ENCODE measurements at places on chromosomes 6 and 20.
A peak's percentile ranks its signal among the peaks of the same experiment; 100 is the strongest.

DNA sequence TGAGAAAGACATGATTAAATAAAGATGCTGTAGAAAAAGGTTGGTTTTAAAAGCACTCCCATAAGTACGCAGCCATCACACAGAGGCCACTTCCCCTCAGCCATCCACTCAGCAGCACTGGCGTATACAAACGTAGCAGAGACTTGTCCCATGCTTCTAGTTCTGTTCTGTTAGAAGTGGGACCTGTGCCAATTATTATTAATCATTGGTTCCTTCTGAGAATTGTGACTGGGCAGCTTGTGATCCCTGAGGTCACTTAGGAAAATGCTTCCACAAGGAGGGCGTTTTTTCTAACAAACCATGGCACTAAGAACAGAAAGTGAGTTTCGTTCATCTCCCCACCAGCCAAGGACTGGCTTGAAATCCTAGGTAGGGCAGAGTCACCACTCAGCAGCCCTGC is 53.9 kb downstream of the FAM120B start:
- DNase-seq = no peak

GRCh38 chr20:22560817-22561216 is 23.6 kb downstream of the FOXA2 start:
- peak; percentile 66 for DNase-seq

- no peak for DNase-seq
Measured at GRCh38 chr6:155955038-155955437, 499.4 kb upstream of the NOX3 start.

- no peak for DNase-seq
Measured at GRCh38 chr20:17507531-17507930, 23.6 kb downstream of the BFSP1 start.

GRCh38 chr6:12595161-12595811 is 121.3 kb upstream of the PHACTR1 start:
- DNase-seq = no peak

DNA sequence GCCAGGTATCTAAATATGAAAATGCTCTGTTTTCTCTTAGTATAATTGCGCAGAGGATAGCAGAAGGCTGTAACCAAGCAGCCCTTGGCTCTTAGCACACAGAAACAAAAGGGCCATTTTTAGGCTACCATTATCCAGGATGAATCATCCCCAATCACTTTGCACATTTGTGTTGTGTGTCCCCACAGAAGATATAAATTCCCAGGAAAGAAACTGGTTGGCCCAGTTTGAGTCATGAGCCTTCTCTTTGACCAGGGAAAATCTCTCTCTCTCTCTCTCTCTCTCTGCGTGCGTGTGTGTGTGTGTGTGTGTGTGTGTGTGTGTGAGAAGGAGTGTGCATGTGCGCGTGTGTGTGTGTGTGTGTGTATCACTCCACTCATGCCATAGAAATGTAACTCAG is 178.5 kb downstream of the FRK start:
- DNase-seq = no peak

DNA sequence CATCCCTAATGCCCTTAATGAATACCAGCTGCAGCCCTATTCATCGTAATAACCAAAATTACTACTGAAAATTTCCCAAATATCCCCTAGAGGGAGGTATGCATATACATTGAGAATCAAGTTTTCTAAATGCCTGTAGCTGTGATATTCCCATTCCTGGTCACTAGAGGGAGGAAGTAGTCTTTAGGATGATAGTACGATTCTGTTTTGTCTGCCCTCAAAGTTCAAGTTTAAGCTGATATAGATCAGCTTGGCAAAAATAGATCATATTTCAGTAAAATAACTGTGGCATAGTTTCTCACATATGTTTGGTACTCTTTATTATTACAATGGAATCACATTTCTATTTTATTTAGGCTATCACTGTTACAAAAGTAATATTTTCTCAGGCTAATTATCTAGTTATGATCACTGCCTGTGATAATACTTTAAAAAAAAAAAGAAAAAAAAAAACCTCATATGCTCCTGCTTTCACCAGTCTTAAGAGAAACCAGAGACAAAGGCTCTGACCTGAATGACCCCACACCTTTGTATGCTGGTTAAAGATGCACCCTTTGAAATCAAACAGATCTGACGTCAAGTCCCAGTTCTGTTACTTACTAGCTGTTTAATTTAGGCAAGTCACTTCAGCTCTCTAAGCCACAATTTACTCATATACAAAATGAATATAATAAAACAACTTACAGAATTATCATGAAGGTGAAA is 11.0 kb downstream of the TSPYL1 start:
- DNase-seq = peak; percentile 41

DNA sequence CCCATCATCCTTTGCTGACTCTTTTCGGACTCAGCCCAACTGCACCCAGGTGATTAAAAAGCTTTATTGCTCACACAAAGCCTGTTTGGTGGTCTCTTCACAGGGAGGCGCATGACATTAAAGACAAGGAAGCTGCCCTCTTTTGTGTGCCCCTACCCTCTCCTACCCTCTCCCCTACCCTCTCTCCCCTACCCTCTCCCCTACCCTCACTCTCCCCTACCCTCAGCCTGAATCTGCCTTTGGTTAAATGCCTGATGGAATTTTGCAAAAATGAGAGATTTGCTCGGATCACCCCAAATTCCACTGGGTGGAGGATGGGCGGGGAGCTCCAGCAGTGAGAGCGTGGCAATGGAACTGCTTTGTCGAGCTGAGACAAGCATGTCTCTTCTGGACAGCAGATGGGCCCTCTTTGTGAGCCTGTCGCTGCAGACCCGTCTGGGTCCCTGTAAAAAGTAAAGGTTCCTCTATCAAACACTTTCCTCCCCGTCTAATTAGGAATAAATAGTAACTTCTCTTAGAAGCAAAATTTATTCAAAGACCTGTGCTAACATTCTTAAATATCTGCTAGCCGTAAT is 76.4 kb upstream of the MLN start:
- DNase-seq = no peak

- DNase-seq = no peak
Measured at GRCh38 chr6:108117427-108118358, 43.2 kb upstream of the OSTM1 start.

DNA sequence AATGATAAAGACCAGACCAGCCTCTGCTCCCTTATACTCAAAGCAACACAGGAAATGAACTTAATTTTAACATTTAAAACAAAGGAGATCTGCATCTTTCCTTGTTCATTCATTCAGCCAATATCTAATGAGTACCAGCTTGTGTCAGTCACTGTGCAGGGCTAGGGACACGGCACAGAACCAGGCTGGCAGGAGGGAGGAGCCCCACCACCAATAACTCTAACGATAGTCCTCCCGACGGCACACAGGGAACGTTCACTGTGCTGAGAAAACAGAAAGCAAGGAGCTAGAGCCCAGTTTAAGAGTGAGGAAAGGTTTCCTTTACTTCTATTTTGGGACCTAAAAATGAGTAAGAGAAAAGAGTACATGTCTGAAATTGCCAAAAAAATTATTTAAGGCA is 9.9 kb downstream of the ETV7 start:
- no peak for DNase-seq

DNA sequence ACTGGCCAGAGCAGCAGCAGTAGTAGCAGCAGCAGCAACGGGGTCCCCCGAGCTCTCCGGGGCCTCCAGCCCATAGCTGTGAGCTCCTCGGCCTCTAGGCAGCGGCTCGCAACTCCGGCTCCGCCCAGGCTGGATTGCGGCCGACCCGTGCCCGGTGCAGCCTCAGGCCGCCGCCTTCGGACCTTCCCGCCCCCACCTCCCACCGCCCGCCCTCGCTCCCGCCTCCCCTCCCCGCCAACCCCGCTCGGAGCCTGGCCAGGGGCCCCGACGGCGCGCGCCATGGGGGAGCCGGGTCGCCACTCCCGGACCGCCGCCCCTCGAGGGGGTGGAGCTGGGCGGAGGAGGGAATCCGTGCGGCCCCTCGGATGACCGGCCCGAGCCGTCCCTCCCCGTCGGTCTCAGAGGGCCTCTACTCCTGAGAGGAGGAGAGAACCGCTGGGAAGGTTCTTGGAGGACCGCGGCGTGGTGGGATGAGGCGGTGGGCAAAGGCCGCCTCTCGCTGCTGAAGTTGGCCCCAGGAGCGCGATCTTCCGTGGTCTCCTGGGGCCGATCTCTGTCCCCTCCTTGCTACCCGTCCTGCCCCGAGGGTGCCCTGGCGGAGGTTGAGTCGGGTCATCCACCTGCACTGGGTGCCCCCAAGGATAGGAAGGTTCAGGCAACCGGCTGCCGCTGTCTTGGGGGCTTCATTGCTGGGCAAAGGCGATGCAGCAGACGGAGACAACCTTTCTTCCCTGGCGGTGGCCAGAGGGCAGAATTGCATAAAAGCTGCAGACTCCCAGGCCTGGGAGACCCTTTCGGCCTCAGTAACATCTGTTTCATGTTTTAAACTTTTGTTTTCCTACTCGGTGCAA is at the start of gene ADAM33:
ADAM33 (minus strand) TSS at position 80 of the 851 bp plus-strand sequence; CDS start at position 74, 6 bp downstream.
- DNase-seq = no peak

DNA sequence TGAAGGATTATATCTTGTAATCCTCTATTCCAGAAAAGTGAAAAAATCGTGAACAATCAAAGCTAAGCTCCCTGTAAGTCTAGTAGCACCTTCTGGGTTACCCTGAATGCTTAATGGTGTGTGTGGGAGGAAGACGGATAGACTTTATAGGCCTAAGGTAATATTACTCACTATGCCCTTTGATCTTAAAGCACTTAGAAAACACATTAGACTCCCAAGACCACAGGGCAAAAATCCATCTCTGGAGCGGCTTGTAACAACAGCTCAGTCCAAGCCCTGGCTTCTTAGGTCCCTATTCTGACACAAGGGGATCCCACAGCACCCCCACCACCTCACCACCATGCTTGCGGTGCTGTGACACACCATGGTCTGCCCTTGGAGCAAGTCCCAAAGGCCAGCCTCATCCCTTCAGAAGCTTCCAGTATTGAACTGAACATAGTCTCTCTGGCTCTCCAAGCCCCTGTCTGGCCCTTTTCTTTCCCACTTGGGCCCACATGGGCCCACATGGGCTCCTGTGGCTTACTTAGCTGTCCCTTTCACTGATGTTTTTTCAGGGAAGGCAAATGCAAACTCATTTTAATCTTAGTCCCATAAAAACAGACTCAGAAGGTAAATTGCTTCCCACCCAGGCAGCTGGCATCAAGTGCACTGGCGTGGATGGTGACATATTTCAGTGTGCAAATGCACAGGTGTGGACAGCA is 28.3 kb downstream of the C6orf132 start:
- no peak for DNase-seq

- no peak for DNase-seq
Measured at GRCh38 chr6:165487950-165488349, 175.1 kb downstream of the PDE10A start.

DNA sequence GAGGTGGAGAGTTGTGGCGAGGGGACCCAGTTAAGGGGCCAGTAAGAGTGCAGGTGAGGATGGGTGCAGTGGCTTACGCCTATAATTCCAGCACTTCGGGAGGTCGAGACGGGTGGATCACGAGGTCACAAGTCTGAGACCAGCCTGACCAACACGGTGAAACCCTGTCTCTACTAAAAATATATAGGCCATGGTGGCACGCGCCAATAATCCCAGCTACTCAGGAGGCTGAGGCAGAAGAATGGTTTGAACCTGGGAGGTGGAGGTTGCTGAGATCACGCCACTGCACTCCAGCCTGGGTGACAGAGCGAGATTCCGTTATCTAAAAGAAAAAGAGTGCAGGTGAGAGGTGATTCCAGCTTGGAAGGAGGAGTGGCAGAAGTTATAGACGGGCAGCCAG is 28.0 kb downstream of the PPP1R3G start:
- DNase-seq = no peak

DNA sequence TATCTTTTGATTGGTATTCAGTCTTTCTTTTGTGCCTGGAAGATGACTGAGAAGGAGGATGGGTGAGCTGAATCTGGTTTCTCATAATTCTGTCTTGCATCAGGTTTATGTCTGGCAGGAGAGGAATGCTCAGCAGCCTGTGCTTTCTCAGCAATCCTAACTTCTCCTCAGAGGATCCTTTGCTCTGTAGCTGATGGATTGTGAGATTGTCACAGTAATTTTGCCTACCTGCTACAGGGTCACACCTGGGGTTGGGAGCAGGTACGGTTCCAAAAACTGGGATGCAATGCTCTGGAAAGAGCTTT is 2.1 kb upstream of the HS3ST5 start:
- no peak for DNase-seq

DNA sequence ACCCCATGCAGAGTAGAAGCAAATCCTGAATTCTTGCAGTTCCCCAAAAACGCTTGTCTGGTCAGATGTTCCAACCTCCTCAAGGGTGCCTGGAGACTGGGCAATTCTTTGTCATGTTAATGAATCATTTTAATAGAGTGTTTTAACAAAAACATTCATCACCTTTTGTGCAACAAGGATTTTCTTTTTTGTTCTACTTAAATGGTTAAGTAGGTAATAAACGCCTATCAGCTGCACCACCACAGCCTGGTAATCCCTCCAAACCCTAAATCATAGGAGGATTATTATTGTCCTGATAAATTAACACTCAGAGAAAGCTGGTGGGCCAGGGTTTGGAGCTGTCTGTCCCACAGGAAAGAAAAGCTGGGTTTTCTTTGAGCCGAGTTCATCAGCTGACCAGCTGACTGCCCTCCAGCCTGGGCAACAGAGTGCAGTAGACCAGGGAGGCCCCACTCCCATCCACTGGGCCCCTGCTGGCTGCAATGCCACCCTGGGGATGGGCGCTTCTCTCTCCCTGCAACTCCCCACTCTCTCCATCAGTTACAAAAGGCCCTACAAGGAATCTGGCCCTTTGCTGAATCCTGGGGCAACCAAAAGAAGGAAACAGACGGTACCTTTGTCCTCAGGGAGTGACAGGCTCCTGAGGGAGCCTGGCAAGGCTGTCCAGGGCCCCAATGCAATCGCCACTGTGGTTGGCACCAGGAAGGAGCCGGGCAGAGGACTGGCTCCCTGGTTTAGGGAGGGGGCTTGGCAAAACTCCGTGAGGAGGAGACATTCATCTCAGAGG is 23.1 kb upstream of the BMP7 start:
- DNase-seq = no peak

- no peak for DNase-seq
Measured at GRCh38 chr6:117947234-117947633, 40.2 kb downstream of the SLC35F1 start.

- DNase-seq = no peak
Measured at GRCh38 chr20:2798814-2799213, 1.6 kb downstream of the CPXM1 start.

- no peak for DNase-seq
Measured at GRCh38 chr20:54084727-54085388, 14.5 kb upstream of the BCAS1 start.

- no peak for DNase-seq
Measured at GRCh38 chr6:74117113-74117512, 421.1 kb downstream of the CD109 start.

- peak; percentile 43 for DNase-seq
Measured at GRCh38 chr6:14292119-14292518, 174.5 kb downstream of the CD83 start.

GRCh38 chr6:75550544-75551167 is 51.0 kb upstream of the SENP6 start:
- no peak for DNase-seq

- no peak for DNase-seq
Measured at GRCh38 chr6:165925474-165926156, 242.0 kb downstream of the TBXT start.
